Stimulated activated CD4-positive, alpha-beta T cell treated with anti-CD3 and anti-CD28 coated beads, Interleukin-15, amount 100 ng/mL, for 1 hour (primary cell): ENCODE measurements at places on chromosomes 7 and 10.

- no peak for DNase-seq
Measured at GRCh38 chr7:98335411-98335977, 54.0 kb downstream of the BRI3 start.

DNA sequence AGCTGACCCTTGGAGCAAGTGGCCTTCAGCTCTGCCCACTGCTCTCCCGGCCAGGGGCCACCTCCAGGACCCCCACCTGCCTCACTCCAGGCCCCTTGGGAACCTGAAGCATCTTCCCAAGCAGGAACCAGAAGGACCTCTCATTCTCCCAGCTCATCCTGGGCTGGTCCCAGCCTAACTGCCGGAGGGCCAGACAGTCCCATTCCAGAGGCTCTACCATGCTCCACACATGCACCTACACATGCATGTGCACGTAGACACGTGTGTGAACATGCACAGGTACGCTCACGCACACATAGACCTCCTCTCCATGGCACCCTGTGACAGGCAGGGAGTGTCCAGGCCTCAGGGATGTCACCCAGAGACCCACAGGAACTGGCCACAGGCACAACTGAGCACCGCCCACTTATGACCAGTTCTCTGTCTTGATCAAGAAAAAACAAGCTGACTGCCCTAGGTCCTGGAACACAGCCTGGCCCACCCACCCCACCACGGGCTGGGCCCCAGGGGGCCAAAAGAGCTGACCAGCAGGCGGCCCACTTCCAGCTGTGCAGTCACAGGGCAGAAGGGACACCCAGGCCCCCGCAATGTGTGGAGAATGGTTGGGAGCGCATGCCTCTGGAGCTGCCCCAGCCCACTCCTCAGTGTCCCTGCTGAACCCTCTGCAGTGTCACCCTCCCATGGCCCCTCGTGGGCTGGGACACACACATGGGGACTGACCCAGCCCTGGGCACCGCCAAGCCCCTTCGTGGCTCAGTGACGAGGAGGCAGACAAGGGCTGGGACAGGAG is 43.4 kb downstream of the CAMK2B start:
- peak; percentile 0 for DNase-seq

GRCh38 chr7:140726281-140726680 is 29.8 kb downstream of the NDUFB2 start:
- no peak for DNase-seq

DNA sequence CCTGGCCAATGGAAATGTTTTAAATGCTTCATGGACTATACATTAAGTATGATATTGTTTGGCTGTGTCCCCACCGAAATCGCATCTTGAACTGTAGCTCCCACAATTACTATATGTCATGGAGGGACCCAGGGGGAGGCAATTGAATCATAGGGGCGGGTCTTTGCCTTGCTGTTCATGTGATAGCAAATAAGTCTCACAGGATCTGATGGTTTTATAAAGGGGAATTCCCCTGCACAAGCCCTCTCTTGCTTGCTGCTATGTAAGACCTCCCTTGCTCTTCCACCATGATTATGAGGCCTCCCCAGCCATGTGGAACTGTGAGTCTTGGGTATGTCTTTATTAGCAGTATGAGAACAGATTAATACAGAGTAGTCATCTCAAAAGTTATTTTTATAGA is 32.4 kb upstream of the GRB10 start:
- DNase-seq = no peak

GRCh38 chr7:128459394-128459878 is 3.8 kb downstream of the HILPDA start:
- peak; percentile 49 for DNase-seq

- no peak for DNase-seq
Measured at GRCh38 chr7:56495165-56495564, 378.9 kb upstream of the NUPR2 start.

- DNase-seq = no peak
Measured at GRCh38 chr10:618229-618989, 71.1 kb downstream of the DIP2C start.

GRCh38 chr10:114850126-114850525 is 28.5 kb downstream of the FHIP2A start:
- no peak for DNase-seq

DNA sequence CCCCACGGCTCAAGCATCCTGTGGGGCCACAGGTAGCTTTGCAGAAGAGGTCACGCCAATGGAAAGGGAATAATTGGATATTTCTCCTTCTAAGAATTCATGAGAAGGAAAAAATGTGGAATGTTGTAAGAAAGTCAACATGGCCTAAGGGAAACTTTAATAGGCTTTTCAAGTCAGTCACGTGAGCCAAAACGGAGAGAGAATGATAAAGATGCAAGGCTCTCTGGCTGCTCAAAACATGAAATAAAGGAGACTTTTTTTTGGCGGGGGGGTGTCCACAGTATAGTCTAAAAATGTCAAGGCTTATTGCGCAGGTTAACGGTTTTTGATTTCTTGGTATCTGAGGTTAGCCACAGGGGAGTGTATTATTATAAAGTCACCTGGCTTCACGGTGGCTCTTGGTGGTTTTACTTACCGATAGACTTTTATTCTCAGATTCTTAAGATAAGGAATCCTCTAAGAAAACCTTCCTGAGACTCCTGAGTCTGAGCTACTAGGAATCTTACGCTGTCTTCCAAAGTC is 148.1 kb downstream of the ARHGAP21 start:
- DNase-seq = no peak

GRCh38 chr7:144827621-144828020 is 8.2 kb downstream of the TPK1 start:
- no peak for DNase-seq

DNA sequence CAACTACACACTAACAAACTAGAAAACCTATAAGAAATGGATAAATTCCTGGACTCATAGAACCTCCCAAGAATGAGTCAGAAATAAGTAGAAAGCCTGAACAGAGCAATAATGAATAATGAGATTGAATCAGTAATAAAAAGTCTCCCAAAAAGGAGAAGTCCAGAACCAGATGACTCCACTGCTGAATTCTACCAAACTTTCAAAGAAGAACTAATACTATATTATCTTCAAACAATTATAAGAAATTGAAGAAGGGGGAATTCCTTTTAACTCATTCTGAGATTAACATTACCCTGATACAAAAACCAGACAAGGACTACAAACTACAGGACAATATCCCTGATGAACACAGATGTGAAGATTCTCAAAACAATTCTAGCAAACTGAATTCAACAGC is 47.8 kb upstream of the CDK6 start:
- no peak for DNase-seq

DNA sequence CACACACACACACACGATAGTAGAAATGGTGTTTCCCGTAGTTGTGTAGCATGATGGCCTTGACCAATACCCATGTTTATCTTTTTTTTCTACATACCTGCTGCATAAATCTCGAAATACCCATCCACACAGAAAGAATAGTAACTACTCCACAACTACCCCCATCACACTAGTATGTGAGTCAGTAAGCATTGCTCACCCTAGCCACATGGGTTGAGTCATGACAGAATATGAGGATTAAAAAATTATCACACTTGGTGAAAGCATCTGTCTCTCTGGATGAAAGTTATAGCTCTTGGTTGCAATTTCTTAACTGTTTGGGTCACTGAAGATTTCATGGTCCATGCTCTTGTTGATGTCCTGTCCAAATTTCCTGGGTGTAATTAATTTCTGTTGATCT is 103.4 kb upstream of the MDFIC start:
- no peak for DNase-seq

- DNase-seq = no peak
Measured at GRCh38 chr10:26626066-26626465, 71.4 kb upstream of the PDSS1 start.

GRCh38 chr10:73647211-73647874 is 6.1 kb upstream of the MYOZ1 start:
- DNase-seq = no peak

DNA sequence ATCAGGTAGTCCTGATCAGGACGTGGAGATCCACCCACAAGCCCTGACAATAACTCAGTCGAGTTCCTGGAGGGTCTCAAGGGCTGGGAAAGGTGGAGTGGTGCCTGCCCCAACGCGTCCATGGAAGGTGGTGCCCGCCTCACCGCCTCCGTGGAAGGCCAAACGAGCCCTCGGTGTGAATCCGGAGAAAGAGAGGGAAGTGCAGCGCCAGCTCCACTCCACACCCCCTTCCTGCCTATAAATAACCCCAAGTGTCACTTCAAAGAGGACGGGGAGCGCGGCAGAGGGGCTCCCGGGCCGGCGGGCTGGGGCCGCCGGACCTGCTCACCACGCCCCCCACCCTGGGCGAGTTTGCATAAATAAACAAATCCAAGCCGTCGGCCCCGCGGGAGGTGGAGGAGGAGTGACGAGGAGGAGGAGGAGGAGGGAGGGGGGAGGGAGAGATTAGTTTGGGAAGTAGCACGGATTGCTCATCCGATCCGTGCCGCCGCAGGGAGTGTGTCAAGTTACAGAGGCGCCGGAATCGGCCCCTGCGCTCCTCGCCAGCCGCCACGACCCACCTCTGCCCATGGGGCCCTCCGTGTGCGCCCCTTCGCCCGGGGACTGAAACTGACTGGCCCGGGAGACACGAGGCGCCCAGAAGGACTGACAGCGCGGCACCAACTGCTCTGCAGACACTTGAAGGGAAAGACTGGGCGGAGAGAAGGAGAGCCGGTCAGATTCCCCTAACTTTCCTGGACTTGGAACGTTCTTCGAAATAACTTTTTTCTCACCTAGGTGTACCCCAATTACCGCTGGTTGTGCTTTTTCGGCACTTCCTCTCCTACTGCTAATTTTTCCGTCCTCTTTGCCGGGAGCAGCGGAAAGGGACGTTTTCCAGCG is at the start of gene COL13A1:
Gene COL13A1, plus strand, starts transcription at position 473 of the 882 bp plus-strand sequence. CDS start 518 bp downstream, outside the sequence.
- DNase-seq = no peak

DNA sequence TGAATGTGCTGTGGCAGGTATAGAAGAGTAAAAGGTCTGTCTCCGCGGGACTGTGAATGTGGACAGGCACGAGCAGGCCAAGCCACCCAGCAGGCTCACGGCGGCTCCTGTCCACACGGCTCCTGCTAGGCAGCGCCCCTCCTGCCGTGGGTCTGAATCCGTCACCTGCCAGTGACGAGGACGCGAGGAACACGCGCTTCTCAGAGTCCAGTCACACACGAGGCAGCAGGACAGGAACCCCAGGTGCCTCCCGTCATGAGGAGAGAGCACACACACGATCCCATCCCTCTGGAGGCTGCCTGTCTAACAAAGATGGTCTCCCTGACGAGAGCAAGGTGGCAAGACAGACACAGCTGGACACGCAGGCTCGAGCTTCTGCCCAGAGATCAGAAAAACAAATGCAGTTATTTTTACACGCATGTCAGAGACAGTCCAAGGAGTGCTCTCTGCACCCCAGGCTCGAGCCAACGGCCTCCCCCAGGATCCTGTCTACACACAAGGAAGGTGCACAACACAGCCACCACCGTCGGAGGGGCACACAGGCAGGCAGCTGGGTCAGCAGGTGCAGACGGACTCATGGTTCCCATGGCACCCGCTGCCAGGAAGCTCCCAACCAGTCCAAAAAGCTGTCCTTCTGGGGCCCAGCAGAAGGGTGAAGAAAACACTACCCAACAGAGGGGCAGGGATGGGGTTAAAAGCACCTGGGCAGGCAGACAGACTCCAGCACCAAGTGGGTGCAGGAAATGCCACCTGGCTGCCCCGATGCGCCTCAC is 103.2 kb downstream of the MAD1L1 start:
- no peak for DNase-seq

GRCh38 chr10:15370212-15370855 is 755 bp downstream of the FAM171A1 start:
- no peak for DNase-seq

DNA sequence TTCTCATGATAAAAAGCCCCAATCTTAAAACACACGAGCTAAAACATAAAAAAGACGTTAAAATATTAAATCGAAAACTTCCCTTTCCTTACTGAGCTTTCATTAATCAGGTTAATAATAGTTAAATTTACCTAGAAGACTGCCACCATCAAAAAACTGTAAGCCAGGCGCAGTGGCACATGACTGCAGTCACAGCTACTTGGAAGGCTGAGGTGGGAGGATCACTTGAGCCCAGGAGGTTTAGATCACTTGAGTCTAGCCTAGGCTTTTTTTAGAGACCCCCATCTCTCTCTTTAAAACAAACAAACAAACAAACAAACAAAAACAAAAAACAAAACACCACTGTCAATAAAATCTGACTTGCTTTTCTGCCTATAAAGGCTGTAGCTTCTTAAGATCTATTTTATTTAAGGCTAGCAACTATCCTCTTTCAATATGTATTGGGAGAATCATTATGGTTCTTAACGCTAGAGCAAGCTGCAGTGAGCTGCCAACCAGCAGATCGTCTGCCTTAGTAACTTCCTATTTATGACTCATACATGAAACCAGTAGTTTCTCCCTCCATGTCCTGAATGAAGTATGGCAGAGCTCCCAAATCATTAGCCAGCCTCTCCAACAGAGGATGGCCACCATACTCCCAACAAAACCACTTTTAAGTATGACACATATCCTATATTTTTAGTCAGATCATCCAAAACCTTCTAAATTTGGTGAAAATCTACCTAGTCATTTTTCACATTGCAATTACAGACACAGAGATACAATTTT is 163.7 kb downstream of the SRPK2 start:
- DNase-seq = no peak

DNA sequence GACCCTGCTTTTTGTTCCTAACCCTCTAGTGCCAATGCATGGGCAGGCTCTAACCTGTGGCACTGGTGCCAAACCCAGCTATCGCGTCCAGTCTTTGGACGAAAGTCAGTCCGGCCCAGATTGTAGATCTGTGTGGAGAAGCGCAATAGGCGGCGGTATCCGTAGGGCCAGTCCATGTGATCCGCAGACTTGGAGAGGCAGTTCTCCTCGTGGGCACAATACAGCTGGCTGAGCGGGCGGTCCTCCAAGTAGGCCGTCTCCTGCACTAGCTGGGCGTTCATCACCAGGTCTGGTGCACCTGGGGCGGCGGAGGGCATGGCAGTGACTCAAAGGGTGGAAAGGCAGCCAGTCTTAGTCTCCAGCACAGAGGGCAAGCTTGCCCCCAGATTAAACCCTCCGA is 14.5 kb downstream of the LOXL4 start:
- DNase-seq = no peak

- DNase-seq = peak; percentile 90
Measured at GRCh38 chr10:31032258-31033132, 830 bp upstream of the ZNF438 start.

GRCh38 chr7:75660566-75661215 is 78.0 kb downstream of the HIP1 start:
- no peak for DNase-seq

- no peak for DNase-seq
Measured at GRCh38 chr7:113087071-113087998, 708 bp upstream of the GPR85 start.

- no peak for DNase-seq
Measured at GRCh38 chr10:15196021-15196834, 27.7 kb upstream of the NMT2 start.

GRCh38 chr7:36726311-36726710 is 2.0 kb upstream of the AOAH start:
- no peak for DNase-seq

DNA sequence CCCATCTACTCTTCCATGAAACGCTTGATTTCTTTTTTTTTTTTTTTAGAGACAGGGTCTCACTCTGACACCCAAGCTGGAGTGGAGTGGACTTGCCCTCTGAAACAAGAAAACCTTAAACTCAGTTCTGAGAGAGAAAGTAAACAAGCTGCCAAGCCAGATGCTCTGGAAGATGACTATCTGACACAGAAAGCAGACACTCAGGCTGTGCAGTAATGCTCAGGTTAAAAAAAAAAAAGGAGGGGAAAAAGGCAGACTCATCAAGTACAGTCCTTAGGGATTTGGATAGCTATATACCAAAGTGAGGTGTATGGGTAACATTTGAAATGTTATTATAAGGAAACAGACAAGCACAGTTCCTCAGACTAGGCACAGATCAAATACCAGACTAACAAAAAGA is 80.5 kb downstream of the IDE start:
- DNase-seq = no peak
